MCF 10A (cell line): ENCODE measurements at places on chromosomes 6 and 20. TPM values are rescaled to one million over a fixed set of nuclear protein-coding genes. Genes with fewer than 3 reads are reported as not detected.

MCM8 gene
- 8.0 and 12.4 TPM in 2 replicates for total RNA-seq

GLP1R gene
- total RNA-seq: not detected in 2 replicates

KIAA0408 gene
- not detected in 2 replicates for total RNA-seq

SLC22A2 gene
- total RNA-seq: not detected in 2 replicates

TLDC2 gene
- not detected in 2 replicates for total RNA-seq

MCCD1 gene
- total RNA-seq: not detected in 2 replicates

OR2H2 gene
- not detected in 2 replicates for total RNA-seq

C6orf141 gene
- total RNA-seq: 29.9 and 37.0 TPM in 2 replicates

MAP7 gene
- 15.4 and 17.2 TPM in 2 replicates for total RNA-seq

GRCh38 chr6:13766201-13766634 is 48.1 kb downstream of the MCUR1 start:
- no peaks in the 10 kb centered on the region for H3K36me3 ChIP-seq
- peak; percentile 21 for DNase-seq

GRCh38 chr6:147617366-147617765 is 108.9 kb downstream of the SAMD5 start:
- no peaks in the 10 kb centered on the region for H3K36me3 ChIP-seq
- H3K4me3 ChIP-seq: no peak overlapping the region
- H3K27me3 ChIP-seq: no peaks in the 10 kb centered on the region
- peaks cover 17% of the 10 kb centered on the region for H3K4me1 ChIP-seq
- no peak for DNase-seq

DNA sequence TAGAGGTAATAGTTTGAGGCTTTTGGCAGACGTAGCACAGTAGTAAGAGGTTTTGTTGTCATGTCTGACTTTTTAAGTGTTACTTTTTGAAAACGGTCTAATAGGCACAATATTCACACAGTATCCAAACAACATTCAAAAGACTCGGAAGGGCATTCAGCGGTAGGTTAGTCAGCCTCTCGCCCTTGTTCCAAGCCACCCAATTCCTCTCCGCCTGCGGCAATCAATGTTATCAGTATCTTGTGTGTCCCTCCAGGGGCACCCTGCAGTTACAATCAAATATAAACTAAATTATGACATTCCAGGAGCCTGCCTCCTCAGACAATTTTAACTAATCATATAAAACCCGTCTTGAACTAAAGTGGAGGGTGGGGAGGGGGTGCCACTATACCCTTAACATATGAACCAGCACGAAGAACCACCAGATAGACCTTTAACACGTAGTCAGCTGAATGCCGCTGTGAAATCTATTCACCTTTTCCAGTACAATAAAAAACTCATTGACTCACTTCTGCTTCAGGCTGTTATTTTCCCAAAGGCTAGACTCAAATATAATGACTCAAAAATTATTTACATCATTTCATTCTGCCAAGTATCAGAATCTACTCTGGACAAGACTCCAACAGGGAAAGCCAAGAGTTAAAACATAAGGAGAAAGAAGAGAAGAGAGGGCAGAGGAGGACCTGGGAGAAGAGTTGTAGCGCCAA is 1.6 kb downstream of the TENT5A start:
- peak overlapping the region; percentile 98 for H3K4me3 ChIP-seq
- peak; percentile 45 for DNase-seq
- peaks cover 18% of the 10 kb centered on the region for H3K4me1 ChIP-seq
- H3K27me3 ChIP-seq: no peaks in the 10 kb centered on the region
- H3K27ac ChIP-seq: peak overlapping the region; percentile 88
- H3K36me3 ChIP-seq: peaks cover 28% of the 10 kb centered on the region

DNA sequence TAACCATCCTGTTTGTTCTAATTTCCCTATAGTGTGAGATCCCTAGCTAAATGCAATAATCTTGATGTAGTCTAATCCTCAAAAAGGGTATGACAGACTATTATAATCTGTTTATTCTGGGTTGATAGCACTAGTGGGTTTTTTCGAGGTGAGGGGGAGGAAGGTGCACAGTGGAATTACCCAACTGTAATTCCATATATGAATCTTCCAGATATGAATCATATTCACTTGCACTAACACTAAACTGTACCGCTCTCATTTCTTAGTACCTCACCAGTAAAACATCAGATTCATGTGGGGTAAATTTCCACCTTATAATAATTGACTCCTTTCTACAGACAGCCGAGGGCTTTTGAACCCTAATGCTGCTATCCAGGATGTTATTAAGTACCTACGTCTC is 16.5 kb downstream of the NCOA7 start:
- peaks cover 19% of the 10 kb centered on the region for H3K36me3 ChIP-seq
- DNase-seq: no peak
- H3K4me1 ChIP-seq: peaks cover 23% of the 10 kb centered on the region
- no peak overlapping the region for H3K27ac ChIP-seq
- no peak overlapping the region for H3K4me3 ChIP-seq
- no peaks in the 10 kb centered on the region for H3K27me3 ChIP-seq

DNA sequence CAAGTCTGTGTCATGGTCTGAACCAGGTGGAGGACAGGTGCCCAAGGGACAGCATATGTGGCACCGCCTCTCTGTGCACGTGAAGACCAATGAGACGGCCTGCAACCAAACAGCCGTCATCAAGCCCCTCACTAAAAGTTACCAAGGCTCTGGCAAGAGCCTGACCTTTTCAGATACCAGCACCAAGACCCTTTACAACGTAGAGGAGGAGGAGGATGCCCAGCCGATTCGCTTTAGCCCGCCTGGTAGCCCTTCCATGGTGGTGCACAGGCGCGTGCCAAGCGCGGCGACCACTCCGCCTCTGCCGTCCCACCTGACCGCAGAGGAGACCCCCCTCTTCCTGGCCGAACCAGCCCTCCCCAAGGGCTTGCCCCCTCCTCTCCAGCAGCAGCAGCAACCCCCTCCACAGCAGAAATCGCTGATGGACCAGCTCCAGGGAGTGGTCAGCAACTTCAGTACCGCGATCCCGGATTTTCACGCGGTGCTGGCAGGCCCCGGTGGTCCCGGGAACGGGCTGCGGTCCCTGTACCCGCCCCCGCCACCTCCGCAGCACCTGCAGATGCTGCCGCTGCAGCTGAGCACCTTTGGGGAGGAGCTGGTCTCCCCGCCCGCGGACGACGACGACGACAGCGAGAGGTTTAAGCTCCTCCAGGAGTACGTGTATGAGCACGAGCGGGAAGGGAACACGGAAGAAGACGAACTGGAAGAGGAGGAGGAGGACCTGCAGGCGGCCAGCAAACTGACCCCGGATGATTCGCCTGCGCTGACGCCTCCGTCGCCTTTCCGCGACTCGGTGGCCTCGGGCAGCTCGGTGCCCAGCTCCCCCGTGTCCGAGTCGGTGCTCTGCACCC is 109.5 kb upstream of the RAB32 start:
- no peaks in the 10 kb centered on the region for H3K36me3 ChIP-seq
- H3K27me3 ChIP-seq: no peaks in the 10 kb centered on the region
- H3K4me1 ChIP-seq: no peaks in the 10 kb centered on the region
- H3K27ac ChIP-seq: no peak overlapping the region
- no peak for DNase-seq

GRCh38 chr6:43861212-43861894 is 91.3 kb downstream of the VEGFA start:
- H3K36me3 ChIP-seq: no peaks in the 10 kb centered on the region
- H3K4me1 ChIP-seq: peaks cover 3% of the 10 kb centered on the region
- H3K27me3 ChIP-seq: no peaks in the 10 kb centered on the region
- DNase-seq: no peak
- no peak overlapping the region for H3K27ac ChIP-seq
- no peak overlapping the region for H3K4me3 ChIP-seq

- peaks cover 37% of the 10 kb centered on the region for H3K4me1 ChIP-seq
- H3K27me3 ChIP-seq: no peaks in the 10 kb centered on the region
- no peak within 1 kb of the TSS for H3K4me3 ChIP-seq
- peak; percentile 70 for DNase-seq
- peaks cover 6% of the 10 kb centered on the region for H3K36me3 ChIP-seq
Measured at GRCh38 chr6:127342946-127343808, at the start of gene ECHDC1. TSS of gene ECHDC1 (minus strand) at chr6:127343609. CDS start at chr6:127331028, 12,581 bp downstream.

DNA sequence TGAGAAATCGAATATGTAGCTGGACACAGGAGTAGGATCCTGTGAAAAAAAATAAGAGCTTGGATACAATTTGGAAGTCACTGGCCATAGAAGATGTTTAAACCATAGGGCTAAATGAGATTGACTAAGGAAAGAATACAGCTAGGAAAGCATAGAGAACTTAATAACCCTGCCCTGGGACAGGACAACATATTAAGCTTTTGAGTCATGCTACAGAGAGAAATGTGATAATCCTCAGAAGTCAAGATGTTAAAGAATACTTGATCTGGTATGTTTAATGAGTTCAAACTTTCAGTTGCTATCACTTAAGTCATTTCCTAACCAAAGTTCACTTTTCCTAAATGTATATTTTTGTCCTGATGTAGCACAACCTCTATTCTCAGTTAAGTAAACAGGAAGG is 154.6 kb upstream of the TSHZ2 start:
- H3K27me3 ChIP-seq: no peaks in the 10 kb centered on the region
- H3K36me3 ChIP-seq: no peaks in the 10 kb centered on the region
- DNase-seq: no peak

DNA sequence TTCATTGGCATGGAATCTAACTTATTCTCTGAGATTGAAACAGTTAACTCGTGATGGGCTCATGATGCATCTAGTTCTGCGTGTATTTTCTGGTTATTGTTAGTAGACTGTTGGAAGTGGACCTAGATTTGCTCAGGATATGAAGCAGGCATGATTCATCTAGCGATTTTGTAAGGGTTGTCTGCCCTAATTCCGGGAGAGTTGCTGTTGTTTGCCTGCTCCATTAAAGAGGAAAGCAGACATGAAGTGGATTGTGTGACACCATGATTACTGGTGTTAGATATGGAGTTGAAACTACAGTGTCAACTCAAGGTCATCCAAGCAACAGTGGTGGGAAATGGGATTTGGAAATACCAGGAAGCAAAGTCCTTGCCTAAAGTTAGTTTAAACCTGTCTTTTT is 41.0 kb downstream of the SOX4 start:
- peaks cover 6% of the 10 kb centered on the region for H3K4me1 ChIP-seq
- peak overlapping the region; percentile 91 for H3K27ac ChIP-seq
- peak; percentile 90 for DNase-seq
- H3K36me3 ChIP-seq: no peaks in the 10 kb centered on the region
- H3K27me3 ChIP-seq: no peaks in the 10 kb centered on the region
- no peak overlapping the region for H3K4me3 ChIP-seq

GRCh38 chr6:133768656-133769295 is 120.1 kb upstream of the TCF21 start:
- DNase-seq: peak; percentile 54
- H3K27ac ChIP-seq: no peak overlapping the region
- H3K4me1 ChIP-seq: peaks cover 9% of the 10 kb centered on the region
- H3K36me3 ChIP-seq: no peaks in the 10 kb centered on the region
- no peaks in the 10 kb centered on the region for H3K27me3 ChIP-seq
- no peak overlapping the region for H3K4me3 ChIP-seq

DNA sequence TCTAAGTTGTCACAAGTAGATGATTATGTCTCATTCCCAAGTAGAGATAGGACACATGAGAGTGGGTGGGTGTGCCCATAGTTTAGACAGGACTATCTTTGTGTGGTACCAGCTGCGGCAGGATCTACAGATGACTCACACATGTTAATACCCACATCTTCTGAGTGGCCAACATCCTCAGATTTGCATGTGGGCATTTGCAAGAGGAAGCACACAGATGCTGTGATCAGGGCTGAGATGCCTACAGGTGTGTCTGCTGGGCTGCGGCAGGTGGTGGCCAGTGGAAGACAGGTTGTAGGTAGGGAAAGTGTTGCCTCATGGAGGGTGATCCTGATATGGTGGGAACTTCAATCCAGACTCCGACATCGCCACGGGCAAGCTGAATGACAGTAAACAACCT is 50.8 kb downstream of the UTRN start:
- H3K27ac ChIP-seq: no peak overlapping the region
- peaks cover 42% of the 10 kb centered on the region for H3K4me1 ChIP-seq
- DNase-seq: peak; percentile 46
- H3K27me3 ChIP-seq: no peaks in the 10 kb centered on the region
- H3K36me3 ChIP-seq: peaks cover 4% of the 10 kb centered on the region
- no peak overlapping the region for H3K4me3 ChIP-seq

DNA sequence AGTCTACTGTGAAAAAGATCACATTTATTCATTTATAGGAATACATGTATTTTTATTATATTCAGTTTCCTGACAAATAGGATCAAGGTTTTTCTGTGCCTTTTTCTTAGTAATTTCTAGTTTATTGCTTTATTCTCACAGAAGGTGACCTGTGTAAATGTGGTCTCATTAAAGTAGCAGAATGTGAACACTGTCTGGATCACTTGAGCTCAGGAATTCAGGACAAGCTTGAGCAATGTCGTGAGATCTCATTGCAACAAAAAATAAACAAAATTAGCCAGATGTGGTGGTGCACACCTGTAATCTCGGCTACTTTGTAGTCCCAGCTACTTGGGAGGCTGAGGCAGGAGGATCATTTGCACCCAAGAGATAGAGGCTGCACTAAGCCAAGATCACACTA is 516.7 kb downstream of the CDKAL1 start:
- no peak for DNase-seq
- no peak overlapping the region for H3K4me3 ChIP-seq
- H3K27ac ChIP-seq: no peak overlapping the region

- peaks cover 32% of the 10 kb centered on the region for H3K36me3 ChIP-seq
- no peak overlapping the region for H3K27ac ChIP-seq
Measured at GRCh38 chr20:10423735-10424134, 10.3 kb downstream of the MKKS start.

GRCh38 chr20:31675828-31676608 is 38.3 kb downstream of the COX4I2 start:
- DNase-seq: peak; percentile 55
- H3K4me3 ChIP-seq: peak overlapping the region; percentile 63
- H3K27ac ChIP-seq: peak overlapping the region; percentile 60
- H3K4me1 ChIP-seq: peaks cover 58% of the 10 kb centered on the region
- no peaks in the 10 kb centered on the region for H3K27me3 ChIP-seq

DNA sequence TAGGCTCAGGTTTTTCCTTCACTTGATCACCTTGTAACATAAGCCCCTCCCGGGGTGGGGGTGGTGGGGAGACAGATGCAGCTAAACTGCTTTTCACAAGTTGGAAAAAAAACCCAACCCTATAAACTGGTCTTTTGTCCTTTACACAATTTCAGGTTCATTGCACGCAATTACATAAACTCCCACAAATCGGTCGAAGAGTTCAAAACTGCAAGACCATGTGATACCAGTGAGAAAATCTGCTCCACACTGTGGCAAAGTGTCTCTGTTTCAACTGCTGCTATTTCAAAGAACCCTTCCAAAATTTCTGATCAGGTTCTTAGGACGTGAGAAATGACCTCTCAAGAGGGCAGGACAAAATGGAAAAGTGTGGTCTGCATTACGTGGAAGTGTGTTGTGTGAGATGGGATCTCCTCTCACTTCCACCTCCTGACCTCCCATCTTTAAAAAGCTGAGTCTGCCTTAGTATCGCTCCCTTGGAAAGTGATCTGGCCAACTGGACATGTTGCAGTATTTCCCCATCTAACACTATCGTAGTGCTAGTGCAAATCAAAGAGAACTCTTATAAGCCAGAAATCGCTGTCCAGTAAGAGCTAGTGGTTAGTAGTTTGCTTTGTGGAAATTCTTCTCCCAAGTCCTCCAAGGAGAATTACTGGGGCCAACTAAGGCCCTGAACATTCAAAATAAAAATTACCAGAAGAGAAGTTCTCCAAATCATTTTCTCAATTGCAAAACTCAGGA is 60.1 kb downstream of the PRND start:
- no peak overlapping the region for H3K4me3 ChIP-seq

GRCh38 chr6:167737205-167737830 is 89.4 kb upstream of the AFDN start:
- no peak for DNase-seq
- peaks cover 8% of the 10 kb centered on the region for H3K4me1 ChIP-seq
- H3K27me3 ChIP-seq: peaks cover 63% of the 10 kb centered on the region
- H3K36me3 ChIP-seq: peaks cover 4% of the 10 kb centered on the region
- no peak overlapping the region for H3K27ac ChIP-seq

- H3K4me1 ChIP-seq: peaks cover 46% of the 10 kb centered on the region
- H3K27ac ChIP-seq: peak overlapping the region; percentile 29
- no peak overlapping the region for H3K4me3 ChIP-seq
- H3K36me3 ChIP-seq: peaks cover 17% of the 10 kb centered on the region
- no peaks in the 10 kb centered on the region for H3K27me3 ChIP-seq
Measured at GRCh38 chr6:42315991-42316970, 98.6 kb upstream of the MRPS10 start.
